ENCODE measurements at places on chromosomes 1 and 21. TPM values are rescaled to one million over a fixed set of nuclear protein-coding genes. Genes with fewer than 3 reads are reported as not detected.

- peaks cover 43% of the 10 kb centered on the region for H3K27me3 ChIP-seq
- H3K4me3 ChIP-seq: peak overlapping the region; percentile 96
- no peak for DNase-seq
- peaks cover 22% of the 10 kb centered on the region for H3K36me3 ChIP-seq
- H3K27ac ChIP-seq: no peak overlapping the region
These were observed 2.0 kb upstream of the CCN1 start for GRCh38 chr1:85578321-85579295.

DNA sequence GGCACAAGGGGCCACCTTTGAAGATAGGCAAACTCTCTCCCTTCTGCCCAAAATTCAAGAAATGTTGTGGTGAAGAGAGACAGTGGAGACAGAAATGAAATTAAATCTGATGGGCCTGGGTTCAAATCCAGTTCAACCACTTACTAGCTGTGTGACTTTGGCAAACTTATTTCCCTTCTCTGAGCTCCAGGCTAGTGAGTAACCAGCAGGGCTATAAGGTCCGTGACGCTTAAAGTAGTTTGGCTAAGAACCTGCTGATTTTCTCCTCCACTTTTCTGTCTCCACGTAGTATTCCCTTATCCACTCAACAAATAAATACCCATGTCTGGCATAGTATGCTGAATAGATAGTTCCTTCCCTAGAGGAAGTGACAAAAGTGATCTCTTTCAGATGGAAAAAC lies 1.9 kb downstream of the SLC2A1 start:
- DNase-seq: no peak
- peaks cover 52% of the 10 kb centered on the region for H3K36me3 ChIP-seq
- H3K27me3 ChIP-seq: no peaks in the 10 kb centered on the region

DNA sequence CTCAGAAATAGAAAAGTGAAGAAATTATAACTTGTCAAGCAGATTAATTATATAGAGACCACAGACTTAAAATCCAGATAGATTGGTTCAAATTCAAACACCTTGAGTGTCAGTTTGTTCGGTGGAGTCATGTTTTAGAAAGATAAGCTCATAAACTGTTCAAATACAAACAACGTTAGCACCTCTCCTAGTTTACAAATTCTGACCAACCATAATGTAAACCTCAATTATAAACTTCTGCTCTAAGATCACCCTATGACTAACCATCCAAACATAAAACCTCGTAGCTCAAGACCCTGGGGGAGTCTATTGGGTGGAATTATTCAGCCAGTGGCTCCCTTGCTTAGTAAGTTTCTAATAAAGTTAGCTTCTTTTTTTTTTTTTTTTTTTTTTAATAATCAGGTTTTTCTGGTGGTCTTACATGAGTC lies 12.4 kb downstream of the CBR1 start:
- no peak overlapping the region for H3K4me3 ChIP-seq
- H3K27ac ChIP-seq: no peak overlapping the region

The RNF187 gene
- total RNA-seq: 141 TPM

The FMO5 gene
- total RNA-seq: 1.7 TPM
